ENCODE measurements at places on chromosomes 3 and 15. TPM values are rescaled to one million over a fixed set of nuclear protein-coding genes. Genes with fewer than 3 reads are reported as not detected.
A peak's percentile ranks its signal among the peaks of the same experiment; 100 is the strongest.

- DNase-seq: no peak
- no peaks in the 10 kb centered on the region for H3K27me3 ChIP-seq
Measured at GRCh38 chr3:98759629-98760028, 3.5 kb upstream of the ST3GAL6 start.

DNA sequence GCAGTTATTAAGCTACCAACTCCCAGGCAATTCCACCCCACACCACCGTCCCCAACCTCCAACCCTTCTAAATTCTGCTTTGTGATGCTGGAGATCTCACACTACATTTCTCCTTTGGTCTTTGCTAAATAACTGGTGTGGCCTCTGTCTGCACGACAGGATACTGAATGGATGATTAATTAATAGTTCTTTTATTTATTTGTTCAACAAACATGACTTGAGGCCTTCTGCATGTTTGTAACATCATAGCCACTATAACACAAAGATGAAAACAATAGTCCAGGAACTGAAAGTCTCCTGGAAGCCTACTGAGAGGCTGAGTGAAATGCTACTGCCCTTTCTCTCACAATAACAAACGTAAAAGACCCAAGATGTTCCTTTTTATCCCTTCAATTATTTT lies 609.5 kb upstream of the UBE2E2 start:
- no peaks in the 10 kb centered on the region for H3K27me3 ChIP-seq
- H3K27ac ChIP-seq: no peak overlapping the region
- no peaks in the 10 kb centered on the region for H3K36me3 ChIP-seq
- H3K4me1 ChIP-seq: no peaks in the 10 kb centered on the region

PEX11A gene
- 7.1 TPM for total RNA-seq

DNA sequence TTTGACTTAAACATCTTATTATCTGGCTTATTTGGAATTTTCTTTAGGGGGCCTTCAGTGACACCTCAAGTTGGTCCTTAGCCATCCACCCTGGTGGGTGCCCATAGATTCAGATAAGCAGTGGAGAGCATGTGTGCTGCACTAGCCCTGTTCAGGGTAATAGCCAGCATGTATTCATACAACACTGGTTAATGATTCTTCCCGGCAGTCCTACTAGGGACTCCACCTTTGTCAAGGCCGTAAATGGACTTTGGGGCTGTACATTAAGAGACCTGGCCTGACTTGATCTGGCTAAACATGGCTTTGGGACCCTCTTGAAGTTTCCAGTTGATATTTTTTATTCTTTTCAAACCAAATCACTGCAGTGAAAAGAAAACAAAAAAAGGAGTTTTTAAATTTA lies 125.8 kb downstream of the PTPRG start:
- peaks cover 2% of the 10 kb centered on the region for H3K36me3 ChIP-seq
- H3K4me3 ChIP-seq: no peak overlapping the region
- no peak for DNase-seq
- no peaks in the 10 kb centered on the region for H3K27me3 ChIP-seq
- H3K27ac ChIP-seq: no peak overlapping the region
- peaks cover 37% of the 10 kb centered on the region for H3K4me1 ChIP-seq

- no peaks in the 10 kb centered on the region for H3K27me3 ChIP-seq
- no peak for DNase-seq
- no peak overlapping the region for H3K4me3 ChIP-seq
- no peak overlapping the region for H3K27ac ChIP-seq
- no peaks in the 10 kb centered on the region for H3K36me3 ChIP-seq
- no peaks in the 10 kb centered on the region for H3K4me1 ChIP-seq
Measured at GRCh38 chr3:146894406-146894805, 289.3 kb upstream of the PLSCR5 start.

DNA sequence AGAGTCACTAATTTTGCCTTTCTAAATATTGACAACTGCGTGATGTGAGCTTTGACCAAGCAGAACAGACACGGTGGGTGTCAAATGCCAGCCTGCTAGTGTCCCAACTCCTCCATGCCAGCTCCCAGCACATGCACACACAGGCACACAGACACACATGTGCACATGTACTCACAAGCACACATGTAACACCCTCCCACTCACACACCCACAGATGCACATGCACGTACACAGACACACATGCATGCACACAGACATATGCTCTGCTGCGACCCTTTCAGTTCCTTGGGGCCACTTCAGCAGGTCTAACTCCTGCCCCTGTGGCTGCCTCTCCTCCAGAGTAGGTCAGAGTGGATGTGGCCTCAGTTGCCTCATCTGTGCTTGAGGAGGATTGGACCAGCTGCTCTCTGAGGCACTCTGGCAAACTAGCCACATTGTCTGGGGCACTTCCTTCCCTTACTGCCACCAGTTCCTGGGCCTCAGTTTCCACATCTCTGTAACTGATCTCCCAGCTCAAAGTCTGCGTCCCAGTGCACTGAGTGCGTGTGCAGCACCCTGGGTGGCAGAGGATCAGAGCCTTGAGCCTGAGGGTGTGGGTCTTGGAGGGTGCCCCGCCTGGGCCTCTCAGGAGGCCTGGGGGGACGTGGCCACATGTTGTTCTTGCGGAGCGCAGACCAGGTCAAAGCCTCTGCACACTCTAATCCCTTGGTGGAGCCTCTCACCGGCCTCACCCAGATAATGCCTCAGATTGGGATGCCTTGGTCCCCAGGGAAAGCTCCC lies 55.0 kb upstream of the PRR23E start:
- peaks cover 55% of the 10 kb centered on the region for H3K4me1 ChIP-seq
- peaks cover 37% of the 10 kb centered on the region for H3K27me3 ChIP-seq
- no peaks in the 10 kb centered on the region for H3K36me3 ChIP-seq
- H3K4me3 ChIP-seq: no peak overlapping the region
- peak overlapping the region; percentile 80 for H3K27ac ChIP-seq

PRRT3 gene
- total RNA-seq: 0.75 TPM

DNA sequence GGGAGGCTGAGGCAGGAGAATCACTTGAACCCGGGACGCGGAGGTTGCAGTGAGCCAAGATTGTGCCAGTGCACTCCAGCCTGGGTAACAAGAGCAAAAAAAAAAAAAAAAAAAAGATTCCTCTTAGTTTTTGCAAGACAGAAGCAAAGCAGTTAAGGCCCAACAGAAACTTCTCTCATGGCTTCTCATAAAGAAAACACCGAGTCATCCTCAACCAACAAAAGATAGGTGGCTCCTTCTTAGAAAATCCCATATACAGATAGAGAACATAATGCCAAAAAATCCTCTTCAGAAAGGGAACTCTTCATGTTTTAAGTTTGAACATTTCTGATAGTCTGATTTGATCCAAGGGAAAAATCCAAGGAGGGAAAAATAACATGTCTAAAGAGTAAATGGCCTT lies 12.5 kb upstream of the SKIL start:
- H3K36me3 ChIP-seq: no peaks in the 10 kb centered on the region
- H3K27ac ChIP-seq: no peak overlapping the region
- DNase-seq: no peak
- no peaks in the 10 kb centered on the region for H3K27me3 ChIP-seq
- no peak overlapping the region for H3K4me3 ChIP-seq

TFRC gene
- 46.2 TPM for total RNA-seq

ZNF501 gene
- 8.6 TPM for total RNA-seq

GRCh38 chr15:69400850-69401249 lies 13.3 kb upstream of the KIF23 start:
- H3K27ac ChIP-seq: no peak overlapping the region
- H3K27me3 ChIP-seq: no peaks in the 10 kb centered on the region
- H3K36me3 ChIP-seq: no peaks in the 10 kb centered on the region
- H3K4me1 ChIP-seq: peaks cover 3% of the 10 kb centered on the region

IP6K2 gene
- 62.8 TPM for total RNA-seq

All from muscle of leg (tissue), 16 donors.